Hippocampal formation (tissue), 2 donors: ENCODE measurements at places on chromosomes 2 and 18.

GRCh38 chr2:171824086-171824485, 70.0 kb downstream of the SLC25A12 start:
- DNase-seq: no peak

GRCh38 chr2:108629417-108629816, 89.9 kb upstream of the RANBP2 start:
- DNase-seq: no peak

DNA sequence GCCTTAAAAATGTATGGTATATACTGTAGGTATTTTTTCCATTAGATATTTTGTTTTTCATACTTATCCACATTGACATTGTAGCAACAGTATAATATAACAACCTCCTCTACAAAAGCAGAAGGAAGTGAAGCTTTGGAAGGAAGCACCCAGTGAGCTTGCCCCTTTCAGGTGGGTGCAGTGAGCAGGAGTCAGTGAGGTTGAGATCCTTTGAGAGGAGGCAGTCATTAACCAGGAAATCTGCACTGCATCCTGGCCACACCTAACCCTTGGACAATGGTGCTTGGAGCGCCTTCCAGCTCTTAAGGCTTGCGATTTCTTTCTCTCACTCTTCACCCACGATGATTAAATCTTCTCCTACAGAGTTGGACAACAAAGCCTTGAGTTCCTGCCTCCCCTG, 13.9 kb downstream of the IL37 start:
- DNase-seq: no peak

GRCh38 chr2:175865716-175866115, 136.4 kb downstream of the LNPK start:
- DNase-seq: no peak

- DNase-seq: peak; percentile 80
These were observed 11.3 kb upstream of the ARHGEF4 start for GRCh38 chr2:130825231-130825965.

DNA sequence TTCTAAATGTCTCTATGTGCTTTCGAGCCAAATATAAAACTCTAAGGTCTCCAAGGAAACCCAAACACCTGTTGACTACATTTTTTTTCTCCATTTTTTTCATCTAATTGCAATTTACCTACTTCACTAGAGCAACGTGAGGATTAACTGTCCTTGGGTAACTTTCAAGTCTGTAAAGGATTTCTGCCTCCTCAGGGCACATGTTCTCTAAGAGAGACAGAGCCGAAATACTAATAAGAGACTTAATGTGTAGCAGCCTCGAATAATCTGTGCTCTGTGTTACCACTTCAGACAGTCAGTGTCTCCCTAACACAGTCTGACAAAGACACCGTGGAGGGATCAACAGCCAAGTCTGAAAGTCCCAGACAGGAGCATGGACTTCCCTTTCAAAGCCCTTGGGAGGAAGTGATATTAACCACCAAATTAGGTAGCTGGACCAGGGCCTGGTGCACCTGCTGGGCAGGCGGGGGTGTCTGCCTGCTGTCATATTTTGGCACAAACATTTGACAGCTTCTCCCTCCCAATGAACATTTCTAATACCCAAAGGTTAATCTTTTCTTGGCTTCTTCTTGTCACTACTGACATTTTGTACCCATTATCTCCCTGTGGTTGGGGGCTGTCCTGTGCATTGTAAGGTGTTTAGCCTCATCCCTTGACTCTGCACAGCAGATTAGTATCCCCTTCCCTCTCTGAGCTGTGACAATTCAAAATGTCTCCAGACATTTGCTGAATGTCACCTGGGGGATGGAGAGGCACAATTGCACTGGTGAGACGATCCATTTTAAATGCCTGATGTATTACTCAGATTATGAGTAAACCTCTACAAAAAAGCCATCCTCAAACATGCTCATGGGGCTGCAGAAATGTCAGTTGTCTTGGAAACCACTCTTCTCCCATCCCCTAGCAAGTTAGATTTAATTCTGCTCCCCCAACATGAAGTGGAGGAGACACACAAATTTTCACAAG, 45.7 kb upstream of the LYPD1 start:
- DNase-seq: no peak

- DNase-seq: no peak
These were observed 241.6 kb downstream of the CALCRL start for GRCh38 chr2:187206471-187206870.

- DNase-seq: no peak
These were observed 525.4 kb downstream of the PIK3C3 start for GRCh38 chr18:42480441-42480840.
